Activated T-helper 2 cell treated with anti-CD3 and anti-CD28 coated beads, Interferon-gamma antibody, Interleukin-2, Interleukin-4, amounts not matched to agents 10 μg/mL and 5 μg/mL and 100 μg/mL, durations not matched to agents 14 hours and 24 hours and 36 hours (primary cell): ENCODE measurements at places on chromosomes 13 and 19. TPM values are rescaled to one million over a fixed set of nuclear protein-coding genes. Genes with fewer than 3 reads are reported as not detected.

Gene MISP
- total RNA-seq = not detected in 2 replicates

Gene FGF21
- total RNA-seq = not detected in 2 replicates

Gene GFY
- total RNA-seq = not detected in 2 replicates

Gene LAIR1
- total RNA-seq = 8.8 and 10.8 TPM in 2 replicates

Gene C3
- 4.4 and 6.3 TPM in 2 replicates for total RNA-seq

Gene ZNF724
- 12.1 TPM in 2 replicates for total RNA-seq

Gene RUBCNL
- total RNA-seq = 0.76 and 1.1 TPM in 2 replicates

Gene WDR87
- not detected in 2 replicates for total RNA-seq

Gene ZNF888
- total RNA-seq = 5.0 and 6.1 TPM in 2 replicates

Gene CRLF1
- total RNA-seq = not detected in 2 replicates

Gene MEX3D
- total RNA-seq = 14.9 and 15.4 TPM in 2 replicates

Gene STX10
- total RNA-seq = 68.9 and 69.1 TPM in 2 replicates

Gene NR2C2AP
- 32.5 and 37.0 TPM in 2 replicates for total RNA-seq

Gene PDS5B
- 58.5 and 63.1 TPM in 2 replicates for total RNA-seq

Gene EBI3
- total RNA-seq = 47.0 and 55.4 TPM in 2 replicates

Gene SMIM44
- total RNA-seq = not detected in 2 replicates

Gene LRFN3
- 10.7 and 10.8 TPM in 2 replicates for total RNA-seq

Gene TRPC4
- total RNA-seq = not detected in 2 replicates

Gene IL4I1
- 42.3 and 42.4 TPM in 2 replicates for total RNA-seq

Gene CGB3
- total RNA-seq = not detected in 2 replicates

Gene KLF1
- 0.62 and 0.97 TPM in 2 replicates for total RNA-seq

Gene ZNF44
- 8.6 and 8.7 TPM in 2 replicates for total RNA-seq

Gene ZNF581
- total RNA-seq = 26.6 and 27.0 TPM in 2 replicates

Gene TUBB4A
- total RNA-seq = 7.9 and 11.3 TPM in 2 replicates

Gene IL12RB1
- total RNA-seq = 41.4 and 43.3 TPM in 2 replicates

Gene CCDC159
- total RNA-seq = 14.6 and 16.3 TPM in 2 replicates

Gene SIGLEC12
- 4.5 and 4.6 TPM in 2 replicates for total RNA-seq

Gene CLEC4G
- total RNA-seq = not detected in 2 replicates

Gene ADAMTS10
- 0.71 and 0.80 TPM in 2 replicates for total RNA-seq

Gene GIPC1
- 39.2 and 40.1 TPM in 2 replicates for total RNA-seq

Gene NCR1
- total RNA-seq = not detected in 2 replicates

Gene CRX
- total RNA-seq = not detected in 2 replicates

Gene PPM1N
- total RNA-seq = 2.5 and 3.1 TPM in 2 replicates
